Transverse colon (tissue), 4 donors: ENCODE measurements at places on chromosomes 4 and X.

DNA sequence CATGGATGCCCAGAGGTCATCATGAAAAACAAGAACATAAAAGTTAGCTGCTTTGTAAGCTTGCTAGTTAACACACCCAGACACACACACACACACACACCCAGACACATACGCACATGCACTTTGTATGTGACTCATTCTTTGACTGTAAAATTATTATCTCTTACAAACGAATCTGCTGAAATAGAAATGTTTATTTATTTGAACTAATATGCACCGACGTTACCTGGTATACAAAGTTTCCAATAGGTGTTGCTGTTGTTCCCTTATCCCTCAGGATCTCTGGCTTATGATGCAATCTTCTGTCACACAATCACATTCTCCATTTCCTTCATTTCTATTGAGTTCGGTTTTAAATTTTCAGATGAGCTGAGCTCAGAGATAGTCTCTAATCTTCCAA, 209.3 kb downstream of the PTTG2 start:
- DNase-seq, result no peak

- no peak for DNase-seq
These were observed 341.2 kb downstream of the TECRL start for GRCh38 chr4:64068096-64068495.

DNA sequence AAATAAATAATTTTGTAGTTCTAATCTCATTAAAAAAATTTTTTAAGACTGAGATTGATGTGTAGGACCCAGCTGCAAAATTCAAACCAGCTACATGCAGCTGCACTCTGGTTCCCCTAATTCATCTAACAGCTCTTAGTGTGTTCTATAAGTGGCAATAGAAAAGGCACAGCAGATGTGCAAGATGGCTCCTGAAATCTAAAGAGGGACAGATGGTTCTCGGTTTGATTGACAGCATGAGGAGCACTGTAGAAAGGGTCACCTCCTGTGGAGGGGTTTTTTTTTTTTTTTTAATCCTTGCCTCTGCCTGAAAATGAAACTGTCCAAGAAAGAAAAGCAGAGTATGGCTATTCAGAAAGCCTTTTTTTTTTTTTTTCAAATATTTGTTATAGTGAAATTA, 16.9 kb upstream of the OCIAD1 start:
- no peak for DNase-seq

DNA sequence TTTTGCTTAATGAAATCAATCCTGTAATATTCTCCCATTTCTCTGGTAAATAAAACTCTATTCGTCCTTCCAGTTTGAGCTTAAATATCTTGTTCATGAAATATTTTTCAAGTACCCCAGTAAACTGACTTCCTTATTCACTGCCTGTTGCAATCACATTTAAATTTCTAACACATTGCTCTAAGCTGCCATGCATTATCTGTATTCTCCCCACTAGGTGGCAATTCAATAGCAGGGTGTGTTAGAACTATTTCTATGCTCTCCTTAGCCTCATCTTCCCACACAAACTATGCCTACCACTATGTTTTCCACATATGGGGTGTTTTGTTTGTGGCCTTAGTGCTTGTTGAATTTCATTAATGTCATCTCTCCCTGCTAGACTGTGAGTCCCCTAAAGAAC, 377.1 kb upstream of the HS3ST1 start:
- no peak for DNase-seq

- no peak for DNase-seq
These were observed 548 bp downstream of the TLR1 start for GRCh38 chr4:38803833-38804653.

- peak; percentile 3 for DNase-seq
These were observed 63.4 kb downstream of the HTRA3 start for GRCh38 chr4:8332891-8333331.

DNA sequence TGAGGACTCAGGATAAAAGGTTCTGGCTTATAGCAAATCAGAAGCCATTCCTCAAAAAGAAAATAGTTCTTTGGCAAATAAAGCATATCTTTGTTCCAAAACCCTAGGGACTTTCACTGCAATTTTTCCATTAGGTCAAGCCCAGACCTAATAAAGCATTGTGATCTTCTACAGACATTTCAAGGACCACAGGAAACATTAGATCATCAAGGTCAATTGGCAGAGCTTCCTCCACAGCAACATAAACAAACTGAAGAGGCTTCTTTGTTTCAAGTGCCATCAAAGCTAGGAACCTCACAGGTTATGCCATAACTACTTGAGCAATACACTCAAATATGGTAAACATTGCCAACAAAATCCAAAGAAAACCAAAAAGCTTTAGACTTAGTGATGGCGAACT, 144.9 kb downstream of the ANXA5 start:
- no peak for DNase-seq

- no peak for DNase-seq
These were observed 717.3 kb upstream of the ACTRT1 start for GRCh38 chrX:128769495-128769894.

GRCh38 chr4:134533068-134533467, 331.5 kb upstream of the PABPC4L start:
- no peak for DNase-seq

GRCh38 chr4:73883306-73883705, 14.1 kb downstream of the CXCL1 start:
- DNase-seq, result no peak

DNA sequence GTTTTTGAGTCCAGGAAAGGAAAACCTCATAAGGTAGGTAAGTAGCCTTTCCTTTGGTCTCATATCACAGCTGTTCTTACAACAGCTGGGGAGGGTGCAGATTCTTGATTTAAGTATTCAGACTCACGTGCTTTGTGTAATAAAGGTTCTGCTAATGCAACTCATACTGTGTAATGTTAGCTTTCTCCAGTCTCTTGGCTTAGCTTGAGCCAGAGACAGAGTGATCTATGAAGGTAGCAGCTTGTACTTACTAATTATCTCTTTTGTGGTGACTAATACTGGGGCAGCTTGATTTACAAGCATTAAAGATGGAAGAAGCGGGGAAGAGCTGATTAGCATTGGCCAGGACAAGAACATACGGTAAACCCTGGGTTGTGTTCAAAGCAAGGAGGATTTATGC, 80.3 kb downstream of the LNX1 start:
- no peak for DNase-seq

DNA sequence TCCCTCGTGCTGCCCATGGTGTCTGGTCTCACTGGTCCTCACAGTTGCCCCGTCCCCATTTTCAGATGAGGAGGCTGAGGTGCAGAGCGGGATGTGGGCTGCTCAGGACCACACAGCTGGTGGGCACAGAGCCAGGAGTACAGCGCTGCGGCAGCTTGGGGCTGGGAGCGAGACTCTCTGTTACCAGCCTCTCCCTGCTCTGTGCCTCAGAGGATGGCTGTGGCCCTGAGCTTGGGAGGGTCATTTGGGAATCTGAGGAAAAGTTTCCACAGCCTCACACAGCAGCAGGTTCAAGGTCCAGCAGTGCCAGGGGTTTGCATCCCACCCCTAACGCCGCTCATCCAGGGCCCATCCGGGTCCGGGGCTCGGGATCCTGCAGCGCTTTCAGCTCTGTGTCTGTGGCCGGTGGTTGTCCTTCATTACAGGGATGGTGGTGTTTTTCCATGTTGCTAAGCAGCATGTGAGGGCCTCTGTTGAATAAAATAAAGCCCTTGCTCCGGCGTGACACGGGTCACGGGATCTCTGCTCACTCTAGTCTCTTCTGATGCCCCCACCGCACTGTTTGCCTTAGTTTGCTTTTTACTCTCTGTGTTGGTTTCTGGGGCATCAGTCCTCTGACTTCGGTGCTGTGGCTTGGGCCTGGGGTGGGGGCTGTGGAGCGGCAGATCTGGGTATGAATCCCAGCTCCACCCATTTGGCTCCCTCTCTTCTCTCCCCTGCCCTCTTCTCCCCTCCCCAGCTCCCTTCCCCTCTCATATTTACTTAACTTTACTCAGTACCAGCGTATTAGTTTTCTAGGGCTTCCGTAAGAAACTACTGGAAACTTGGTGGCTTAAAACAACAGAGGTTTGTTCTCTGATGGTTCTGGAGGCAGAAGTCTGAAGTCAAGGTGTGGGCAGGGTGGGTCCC, 6.5 kb downstream of the WFS1 start:
- peak; percentile 16 for DNase-seq

DNA sequence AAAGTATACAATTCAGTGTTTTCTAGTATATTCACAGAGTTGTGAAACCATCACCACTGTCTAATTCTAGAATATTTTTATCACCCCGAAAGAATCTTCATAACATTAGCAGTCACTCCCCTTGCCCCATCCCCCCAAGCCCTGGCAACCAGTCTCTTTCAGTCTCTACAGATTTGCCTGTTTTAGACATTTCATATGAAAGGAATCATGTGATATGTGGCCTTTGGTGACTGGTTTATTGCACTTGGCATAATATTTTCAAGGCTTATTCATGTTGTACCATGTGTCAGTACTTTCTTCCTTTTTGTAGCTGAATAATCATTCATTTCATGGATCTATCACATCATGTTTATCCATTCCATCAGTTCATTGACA, 371.7 kb downstream of the AFF2 start:
- DNase-seq, result no peak

- no peak for DNase-seq
These were observed 39.5 kb upstream of the RBMX start for GRCh38 chrX:136920001-136920400.

GRCh38 chr4:183483997-183484396, 20.9 kb upstream of the ING2 start:
- no peak for DNase-seq

DNA sequence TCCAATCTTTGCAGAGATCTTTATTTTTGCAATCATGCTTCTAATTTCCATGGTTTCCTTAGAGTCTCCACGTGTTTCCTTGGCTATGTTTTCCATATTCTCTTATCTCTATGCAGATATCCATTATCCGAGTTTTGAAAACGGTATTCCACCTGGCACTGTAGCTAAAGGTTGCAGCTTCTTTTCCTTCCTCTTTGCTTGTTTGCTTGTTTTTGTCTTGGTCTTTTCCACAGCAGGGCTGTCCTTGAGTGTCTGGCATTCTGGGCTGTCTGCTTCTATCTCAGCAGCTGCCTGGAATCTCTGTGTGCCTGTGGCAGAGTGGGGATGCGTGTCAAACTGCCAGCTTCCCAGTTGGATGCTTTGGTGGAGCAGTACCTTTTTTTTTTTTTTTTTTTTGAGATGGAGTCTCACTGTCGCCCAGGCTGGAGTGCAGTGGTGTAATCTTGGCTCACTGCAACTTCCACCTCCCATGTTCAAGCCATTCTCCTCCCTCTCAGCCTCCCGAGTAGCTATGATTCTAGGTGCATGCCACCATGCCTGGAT, 46.9 kb downstream of the WFS1 start:
- DNase-seq, result no peak

DNA sequence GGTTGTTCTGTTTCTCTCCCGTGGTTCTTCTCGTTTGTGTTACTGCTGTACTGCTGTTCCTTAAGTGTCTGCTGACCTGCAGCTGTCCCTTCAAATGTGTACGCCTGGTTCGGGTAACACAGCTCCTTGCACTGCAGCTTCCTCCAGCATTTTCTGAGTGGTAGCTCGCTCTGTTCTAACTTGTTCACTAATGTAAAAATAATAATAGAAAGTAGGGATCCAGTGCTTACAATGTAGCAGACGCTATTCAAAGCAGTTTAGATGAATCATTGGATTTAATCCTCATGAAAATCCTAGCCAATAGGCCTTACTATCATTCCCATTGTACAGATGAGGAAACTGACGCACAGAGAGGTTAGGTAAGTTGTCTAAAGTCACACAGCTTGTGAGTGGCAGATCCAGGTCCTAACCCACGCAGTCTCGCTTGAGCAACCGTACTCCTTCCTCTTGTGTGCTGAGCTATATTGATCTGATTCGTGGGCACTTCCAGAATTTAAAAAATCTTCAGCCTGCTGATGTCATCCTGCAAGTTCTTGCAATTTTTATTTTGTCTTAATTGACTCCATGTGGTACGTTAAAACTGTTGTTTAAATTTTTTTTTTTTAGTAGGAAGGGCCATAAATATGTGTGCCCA, 448.2 kb upstream of the FAT1 start:
- DNase-seq, result no peak

GRCh38 chrX:112734290-112734689, 54.6 kb upstream of the LHFPL1 start:
- no peak for DNase-seq

DNA sequence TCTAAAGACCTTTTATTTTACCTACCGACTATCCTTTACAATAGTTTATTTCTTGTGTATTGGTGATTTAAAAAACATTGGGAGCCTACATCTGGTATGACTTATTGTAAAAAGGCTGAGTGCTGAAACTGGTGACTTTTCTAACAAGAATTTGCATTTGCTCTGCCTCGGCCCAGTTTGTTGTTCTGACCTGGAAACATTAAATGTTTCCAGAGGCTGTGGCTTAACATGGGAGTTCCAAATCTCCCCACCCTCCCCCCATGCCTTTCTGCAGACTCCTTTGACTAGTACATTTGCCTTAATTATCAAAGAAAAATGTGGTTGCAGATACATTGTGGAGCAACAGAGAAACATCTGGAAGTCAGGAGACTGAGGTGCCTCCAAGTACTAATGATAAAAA, 39.8 kb downstream of the SPCS3 start:
- no peak for DNase-seq

- no peak for DNase-seq
These were observed 56.7 kb downstream of the ADGRG2 start for GRCh38 chrX:19065535-19065934.

- peak; percentile 9 for DNase-seq
These were observed 1.0 kb upstream of the USP27X start for GRCh38 chrX:49878128-49878833.

GRCh38 chrX:40085102-40085551, 12.6 kb downstream of the BCOR start:
- no peak for DNase-seq

GRCh38 chr4:152464030-152464823, 71.7 kb downstream of the FBXW7 start:
- DNase-seq, result no peak

GRCh38 chr4:67522230-67522629, 23.1 kb downstream of the CENPC start:
- no peak for DNase-seq

GRCh38 chr4:186882293-186882692, 158.6 kb upstream of the FAT1 start:
- no peak for DNase-seq

DNA sequence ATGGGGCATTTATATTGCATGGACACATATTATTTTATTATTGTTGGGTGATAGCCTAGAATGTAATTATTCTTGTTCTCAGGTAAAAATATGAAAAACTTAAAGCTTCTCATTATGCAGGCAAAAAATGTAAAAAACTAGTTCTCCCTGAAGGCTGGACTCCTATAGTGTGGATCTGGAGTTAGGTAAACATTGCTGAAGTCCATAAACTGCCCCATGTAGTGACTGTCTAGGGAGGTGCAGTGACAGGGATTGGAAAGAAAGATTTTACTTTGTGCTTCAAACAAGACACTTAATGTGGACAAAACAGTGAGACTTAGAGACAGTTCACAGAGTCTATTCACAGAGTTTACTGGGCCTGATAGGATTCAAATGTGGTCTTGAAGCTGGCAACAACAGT, 17.0 kb downstream of the ADH6 start:
- DNase-seq, result no peak

DNA sequence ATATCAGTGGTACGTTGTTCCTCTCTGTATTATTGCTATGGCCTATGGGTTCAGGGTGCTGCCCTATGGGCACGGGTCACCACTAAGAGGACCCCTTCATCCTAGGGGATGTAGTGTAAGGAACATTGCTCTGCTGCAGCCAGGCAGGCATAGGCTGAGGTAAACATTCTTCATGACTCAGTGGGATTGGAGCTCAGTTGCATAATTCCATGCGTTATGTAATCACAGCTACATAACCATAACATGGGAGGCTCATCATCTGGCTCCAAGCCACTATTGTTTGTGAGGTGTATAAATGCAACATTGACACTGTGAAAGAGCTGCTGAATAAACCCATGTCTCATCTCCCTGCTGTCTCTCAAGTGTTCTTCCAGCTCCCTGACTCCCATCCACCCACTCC, 375.2 kb downstream of the MAGEE1 start:
- no peak for DNase-seq
